Stimulated activated CD4-positive, alpha-beta T cell treated with anti-CD3 and anti-CD28 coated beads, Interleukin-4, amount 100 ng/mL, for 24 hours (primary cell): ENCODE measurements at places on chromosomes 6 and 20.

DNA sequence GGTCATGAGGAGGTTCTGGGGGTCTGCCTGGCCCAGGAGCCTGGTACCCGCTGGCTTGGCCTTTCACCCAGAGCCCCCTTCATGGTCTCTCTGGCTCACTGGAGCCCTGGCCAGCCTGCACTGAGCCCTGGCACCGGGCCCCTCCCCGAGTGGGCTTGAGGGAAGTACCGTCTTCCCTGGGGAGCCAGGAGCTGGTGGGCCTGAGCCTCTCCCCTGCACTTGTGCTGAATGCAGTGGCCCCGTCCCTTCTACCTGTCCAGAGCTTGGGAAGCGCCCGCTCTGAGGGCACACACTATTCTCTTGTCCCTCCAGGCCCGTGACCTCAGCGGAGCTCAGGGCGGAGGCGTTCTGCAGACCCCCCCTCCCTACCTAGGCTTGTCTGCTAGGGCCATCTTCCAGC lies 62.2 kb downstream of the TCP11 start:
- DNase-seq: no peak

- DNase-seq: no peak
Observed at GRCh38 chr20:62333820-62334595, 31.2 kb downstream of the ADRM1 start.

- no peak for DNase-seq
Observed at GRCh38 chr20:52621401-52621800, 350.8 kb upstream of the TSHZ2 start.

DNA sequence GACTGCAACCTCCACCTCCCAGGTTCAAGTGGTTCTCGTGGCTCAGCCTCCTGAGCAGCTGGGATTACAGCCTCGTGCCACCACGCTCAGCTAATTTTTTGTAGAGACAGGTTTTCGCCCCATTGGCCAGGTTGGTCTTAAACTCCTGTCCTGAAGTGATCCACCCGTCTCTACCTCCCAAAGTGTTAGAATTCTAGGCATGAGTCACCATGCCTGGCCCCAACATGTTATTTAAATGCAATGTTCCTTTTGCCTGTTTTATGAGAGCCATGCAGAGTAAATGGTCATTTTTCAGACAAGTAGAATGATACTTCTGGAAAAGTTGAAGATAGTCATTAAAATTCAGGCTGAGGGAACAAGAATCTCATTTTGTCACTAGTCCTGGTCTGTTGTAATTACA lies 43.8 kb upstream of the RPS6KA2 start:
- no peak for DNase-seq

DNA sequence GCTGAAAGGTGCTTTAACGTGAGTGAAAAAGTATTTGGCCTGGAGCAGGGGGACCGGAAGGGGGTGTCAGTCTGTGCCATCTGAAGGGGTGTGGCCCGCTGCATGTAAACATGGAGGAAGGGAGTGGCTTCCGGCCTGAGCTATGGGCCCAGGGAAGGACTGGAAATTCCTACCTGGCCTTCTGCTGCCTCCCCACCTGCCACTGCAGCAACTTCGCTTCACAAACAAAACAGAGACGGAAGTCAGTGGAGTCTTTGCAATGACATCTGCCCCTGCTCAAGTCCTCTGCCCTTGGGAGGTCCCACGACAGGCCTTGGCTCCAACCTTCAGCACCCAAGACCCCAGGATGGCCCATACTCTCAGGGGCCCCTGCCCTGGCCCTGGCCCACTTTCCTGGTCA lies 28.1 kb upstream of the FOXP4 start:
- DNase-seq: no peak

DNA sequence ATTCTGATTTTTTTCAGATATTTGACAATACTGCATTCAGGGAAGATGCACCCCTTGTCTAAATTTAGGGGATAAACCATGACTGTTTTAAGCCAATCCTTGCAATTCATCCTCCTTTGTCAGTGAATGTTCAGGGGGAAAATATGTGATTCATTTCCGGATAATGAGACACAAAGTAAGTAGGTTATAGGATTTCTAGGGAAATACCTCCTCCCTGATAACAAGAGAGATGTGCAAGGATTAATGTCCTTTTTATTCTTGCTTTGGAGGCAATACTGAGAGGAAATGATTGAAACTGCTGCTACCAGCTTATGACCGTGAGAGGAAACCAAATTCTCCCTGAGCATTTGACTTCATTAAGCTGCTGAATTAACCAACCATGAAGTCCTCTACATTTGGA lies 161.3 kb upstream of the EYA4 start:
- DNase-seq: no peak

- peak; percentile 25 for DNase-seq
Observed at GRCh38 chr20:59948828-59949720, 8.9 kb downstream of the FAM217B start.
